Stimulated activated CD4-positive, alpha-beta T cell treated with anti-CD3 and anti-CD28 coated beads, TNF-alpha, amount 100 ng/mL, for 1 hour (primary cell): ENCODE measurements at places on chromosomes 7 and 10.

DNA sequence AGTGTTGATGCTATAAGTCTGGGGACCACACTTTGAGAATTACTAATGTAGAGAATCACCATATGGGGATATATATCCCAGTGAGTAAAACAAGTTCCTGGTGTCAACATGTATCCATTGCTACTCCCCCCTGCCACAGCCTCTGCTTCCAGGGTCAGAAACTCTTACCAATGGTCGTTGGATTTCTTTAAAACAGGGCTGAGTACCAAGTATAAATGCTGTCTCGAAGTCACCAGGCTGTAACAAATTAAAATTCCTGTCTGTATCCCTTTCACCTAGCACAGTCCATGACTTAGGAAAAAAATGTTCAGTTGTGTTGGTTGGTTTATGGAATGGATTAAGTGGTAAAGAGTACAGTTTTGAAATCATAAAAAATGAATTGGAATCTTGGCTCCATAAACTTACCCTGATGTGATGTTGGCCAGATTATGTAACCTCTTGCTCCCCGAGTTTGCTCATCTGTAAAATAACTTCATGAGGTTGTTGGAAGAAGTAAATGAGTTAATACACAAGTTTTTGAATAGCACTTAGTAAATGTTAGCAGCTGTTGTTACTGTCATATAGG, 364.0 kb upstream of the LRGUK start:
- DNase-seq, result no peak

- DNase-seq, result no peak
Observed at GRCh38 chr7:42878303-42878702, 33.6 kb downstream of the C7orf25 start.

DNA sequence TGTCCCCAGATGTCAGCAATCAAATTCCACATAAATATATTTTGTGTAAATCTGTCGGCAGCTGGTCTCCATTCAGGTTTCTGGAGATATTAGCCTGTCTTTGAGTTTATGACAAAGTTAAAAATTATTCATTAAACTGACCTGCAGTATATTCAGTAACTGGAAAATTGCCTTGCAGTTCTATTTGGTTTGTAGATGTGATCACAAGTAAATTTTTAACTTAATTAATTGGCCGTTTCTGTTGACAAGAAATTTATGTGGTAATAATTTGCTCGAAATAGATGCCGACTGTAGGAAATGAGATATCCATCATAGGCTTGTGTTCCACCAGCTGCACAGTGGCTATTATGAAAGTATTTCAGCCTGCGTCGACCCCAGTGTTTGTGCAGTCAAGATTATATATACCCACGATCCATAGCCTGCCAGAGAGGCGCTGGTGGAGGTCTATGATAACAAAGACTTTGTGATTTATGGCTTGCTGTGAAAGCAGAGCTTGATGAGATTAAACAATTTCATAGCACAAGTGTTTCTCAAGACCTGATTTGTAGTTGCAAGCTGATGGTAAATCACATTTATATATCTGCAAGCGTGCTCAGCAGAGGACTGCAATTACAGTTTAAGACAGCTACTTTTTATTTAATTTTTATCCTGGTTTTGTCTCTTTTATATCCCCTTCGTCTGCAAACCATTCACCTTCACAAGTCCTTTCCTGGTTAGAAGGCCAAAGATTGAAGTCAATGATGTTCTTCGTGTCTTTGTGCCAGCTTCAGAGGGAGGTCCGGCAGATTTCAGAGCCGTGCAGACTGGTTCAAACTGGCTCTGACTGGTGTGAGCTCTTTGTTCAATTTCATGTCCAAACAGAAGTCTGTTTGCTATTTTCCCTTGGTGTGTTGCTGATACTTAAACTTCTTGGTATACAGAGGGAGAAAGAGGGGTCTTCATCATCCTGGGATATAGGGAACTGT, 850.9 kb downstream of the LRMDA start:
- DNase-seq, result no peak

GRCh38 chr7:44292420-44292817, 33.0 kb downstream of the CAMK2B start:
- DNase-seq, result no peak

DNA sequence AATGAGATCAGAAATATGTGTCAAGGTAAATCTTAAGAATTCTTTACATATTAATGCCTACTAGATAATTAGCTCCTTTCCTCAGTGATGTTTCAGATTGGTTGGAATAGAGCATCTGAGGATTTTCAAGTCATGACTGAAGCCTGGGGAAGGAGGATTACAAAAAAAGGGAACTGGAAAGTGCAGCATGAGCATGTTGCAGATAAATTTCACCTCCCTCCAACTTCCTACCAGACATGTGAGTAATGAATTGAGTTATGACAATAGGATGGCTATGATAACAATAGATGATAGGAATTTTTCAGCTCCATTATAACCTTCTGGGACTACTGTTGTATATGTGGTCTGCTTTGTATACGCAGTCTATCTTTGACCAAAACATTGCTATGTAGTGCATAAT, 104.2 kb upstream of the RAB18 start:
- DNase-seq, result no peak

DNA sequence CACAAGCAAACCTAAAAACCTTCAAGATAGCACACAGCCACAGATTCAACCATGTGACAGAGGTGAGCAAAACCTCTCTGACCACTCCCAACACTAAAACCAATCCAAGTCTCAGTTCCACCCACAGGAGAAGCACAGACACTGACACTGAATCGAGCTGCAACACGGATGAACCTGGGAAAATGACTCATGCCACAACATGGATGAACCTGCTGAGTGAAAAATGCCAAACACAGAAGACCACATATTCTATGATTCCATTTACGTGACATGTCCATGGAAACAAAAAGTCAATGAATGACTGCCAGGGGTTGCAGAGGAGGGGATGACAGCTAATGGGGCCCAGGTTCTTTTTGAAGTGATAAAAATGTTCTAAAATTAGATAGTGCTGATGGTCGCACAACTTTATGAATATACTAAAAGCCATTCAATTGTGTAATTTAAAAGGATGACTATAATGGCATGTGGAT, 22.0 kb downstream of the CYTH3 start:
- DNase-seq, result no peak

DNA sequence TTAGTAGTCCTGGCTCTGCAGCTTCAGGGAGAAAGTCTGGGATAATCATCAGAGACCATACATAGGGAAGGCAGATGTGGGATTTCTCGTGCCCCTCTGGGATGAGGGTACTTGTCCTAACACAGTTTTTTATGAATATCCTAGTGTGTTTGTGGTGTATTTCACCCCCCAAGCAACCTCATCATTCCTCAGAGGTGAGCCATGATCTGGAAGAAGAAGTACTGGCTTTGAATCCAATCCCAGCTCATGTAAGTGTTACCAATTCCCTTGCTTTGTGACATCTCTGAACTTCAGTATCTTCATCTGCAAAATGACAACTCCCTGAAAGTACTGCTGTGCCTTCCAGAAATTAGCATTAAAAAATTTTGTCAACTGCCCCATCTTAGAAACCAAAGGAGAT, 347.5 kb upstream of the ZMIZ1 start:
- no peak for DNase-seq

DNA sequence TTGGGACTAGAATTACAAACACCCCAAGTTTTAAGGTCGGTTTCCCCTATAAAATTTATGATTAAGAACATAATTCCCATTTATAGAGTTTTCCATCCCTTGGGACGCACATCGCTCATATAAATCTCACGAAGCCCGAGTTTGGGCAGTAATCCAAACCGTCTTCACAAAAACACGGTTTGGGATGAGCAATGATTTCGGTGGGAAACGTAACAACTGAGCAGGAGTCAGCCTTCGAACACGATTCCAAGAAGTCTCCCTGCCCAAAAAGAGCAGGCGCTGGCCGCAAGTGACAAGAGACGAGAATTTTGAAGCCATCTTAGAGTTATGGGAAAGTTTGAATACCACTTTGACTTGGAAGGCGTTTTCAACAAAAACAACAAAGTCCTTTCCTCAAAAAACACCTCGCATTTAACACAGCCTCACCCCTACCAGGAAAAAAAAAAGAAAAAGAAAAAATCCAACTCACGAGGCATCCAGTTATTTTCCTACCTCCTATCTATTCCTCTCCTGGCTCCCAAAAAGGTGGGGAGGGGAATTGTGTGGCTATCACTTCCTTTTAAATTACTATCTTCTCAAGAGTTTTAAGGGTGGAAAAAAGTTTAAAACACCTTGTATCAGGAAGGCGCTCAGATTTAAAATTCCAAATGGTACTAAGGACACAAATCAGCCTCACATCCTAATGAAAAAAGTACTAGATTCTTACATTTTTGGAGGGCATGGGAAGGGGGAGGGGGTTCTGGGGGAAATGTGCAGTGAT, 1.6 kb downstream of the SEPHS1 start:
- no peak for DNase-seq

GRCh38 chr10:77446700-77447099, 190.9 kb downstream of the KCNMA1 start:
- no peak for DNase-seq
